ENCODE measurements at places on chromosomes 11 and 22.
A peak's percentile ranks its signal among the peaks of the same experiment; 100 is the strongest.

DNA sequence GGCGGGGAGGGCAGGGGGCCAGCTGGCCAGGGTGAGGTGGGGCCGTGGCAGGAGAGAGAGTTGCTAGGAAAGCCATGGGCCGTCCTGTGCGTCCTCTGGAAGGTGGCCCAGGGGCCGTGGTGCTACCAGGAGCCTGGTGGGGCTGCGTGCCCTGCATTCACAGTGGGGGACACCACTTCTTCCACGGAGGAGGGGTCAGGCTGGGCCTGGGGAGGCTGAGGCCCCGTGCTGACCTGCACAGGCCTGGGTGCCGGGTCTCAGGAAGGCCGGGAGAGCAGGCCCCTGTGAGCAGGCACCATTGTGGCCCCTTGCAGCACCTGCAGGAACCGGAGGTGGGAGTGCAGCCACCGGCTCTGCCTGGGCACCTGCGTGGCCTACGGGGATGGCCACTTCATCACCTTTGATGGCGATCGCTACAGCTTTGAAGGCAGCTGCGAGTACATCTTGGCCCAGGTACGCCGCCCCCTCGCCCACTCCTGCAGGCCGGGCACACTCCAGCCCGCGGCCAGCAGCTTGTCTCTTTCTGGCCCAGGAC, 12.0 kb downstream of the MUC5B start:
- DNase-seq: no peak

- DNase-seq: peak; percentile 89
Observed at GRCh38 chr11:47355283-47356128, 3.0 kb upstream of the MYBPC3 start.

GRCh38 chr11:73189723-73190556, 28.1 kb upstream of the P2RY2 start:
- DNase-seq: no peak

DNA sequence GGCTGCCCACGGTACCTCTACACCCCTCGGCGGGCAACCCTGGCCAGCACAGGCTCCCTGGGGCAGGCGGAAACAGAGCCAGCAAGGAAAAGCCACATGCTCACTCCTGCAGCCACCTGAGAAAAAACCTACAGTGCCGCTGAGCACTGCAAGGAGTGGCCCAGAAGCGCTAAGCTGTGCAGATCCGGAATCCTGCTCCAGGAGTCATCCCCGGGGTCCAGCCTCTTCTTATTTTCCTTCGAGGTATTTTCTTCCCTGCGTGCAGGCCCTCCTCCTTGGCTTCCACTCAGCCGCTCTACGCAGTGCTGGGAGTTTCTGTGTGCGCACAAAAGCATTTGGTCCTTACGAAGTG, 81.0 kb downstream of the TRMU start:
- no peak for DNase-seq

- peak; percentile 20 for DNase-seq
Observed at GRCh38 chr11:65262381-65262680, 569 bp downstream of the POLA2 start.

DNA sequence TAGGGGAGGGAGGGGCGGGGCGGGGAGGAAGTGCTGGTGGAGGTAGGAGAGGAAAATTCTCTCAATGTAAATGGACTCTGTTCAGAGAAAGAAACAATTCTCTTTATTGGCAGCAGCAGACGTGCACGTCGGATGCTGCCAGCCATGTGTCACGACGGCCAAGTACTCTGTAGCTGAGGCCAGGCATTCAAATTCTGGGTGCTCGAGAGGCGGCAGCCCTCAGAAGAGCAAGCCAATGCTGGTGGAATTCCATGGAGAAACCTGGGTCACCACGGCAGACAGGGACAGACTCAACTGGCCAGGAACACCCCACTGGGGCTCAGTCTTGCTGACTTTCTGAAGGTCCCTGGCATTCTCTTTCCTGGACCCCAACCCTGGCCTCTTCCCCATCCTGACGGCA, 90.8 kb downstream of the ABTB2 start:
- no peak for DNase-seq

- no peak for DNase-seq
Observed at GRCh38 chr11:133936136-133936535, 20.6 kb downstream of the IGSF9B start.

DNA sequence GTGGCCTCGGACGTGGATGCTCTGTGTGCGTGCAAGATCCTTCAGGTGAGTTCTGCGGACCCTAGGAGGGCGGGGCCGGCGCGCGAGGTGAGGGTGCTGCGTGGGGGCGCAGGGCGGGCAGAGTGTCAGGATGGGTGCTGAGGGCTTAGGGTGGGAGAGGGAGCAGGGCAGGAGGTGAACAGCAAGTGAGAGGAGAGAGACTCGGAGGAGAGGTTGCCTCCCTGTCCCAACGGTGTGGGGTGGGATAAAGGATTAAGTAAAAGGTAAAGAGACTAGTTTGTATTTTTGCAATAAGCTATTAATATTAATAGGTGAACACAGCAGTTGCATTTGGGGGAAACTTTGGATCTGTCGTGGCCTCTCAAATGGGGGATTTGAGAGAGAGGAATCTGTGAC, 451 bp downstream of the CDC45 start:
- DNase-seq: no peak

GRCh38 chr11:76007166-76007565, 192.2 kb downstream of the UVRAG start:
- DNase-seq: no peak

DNA sequence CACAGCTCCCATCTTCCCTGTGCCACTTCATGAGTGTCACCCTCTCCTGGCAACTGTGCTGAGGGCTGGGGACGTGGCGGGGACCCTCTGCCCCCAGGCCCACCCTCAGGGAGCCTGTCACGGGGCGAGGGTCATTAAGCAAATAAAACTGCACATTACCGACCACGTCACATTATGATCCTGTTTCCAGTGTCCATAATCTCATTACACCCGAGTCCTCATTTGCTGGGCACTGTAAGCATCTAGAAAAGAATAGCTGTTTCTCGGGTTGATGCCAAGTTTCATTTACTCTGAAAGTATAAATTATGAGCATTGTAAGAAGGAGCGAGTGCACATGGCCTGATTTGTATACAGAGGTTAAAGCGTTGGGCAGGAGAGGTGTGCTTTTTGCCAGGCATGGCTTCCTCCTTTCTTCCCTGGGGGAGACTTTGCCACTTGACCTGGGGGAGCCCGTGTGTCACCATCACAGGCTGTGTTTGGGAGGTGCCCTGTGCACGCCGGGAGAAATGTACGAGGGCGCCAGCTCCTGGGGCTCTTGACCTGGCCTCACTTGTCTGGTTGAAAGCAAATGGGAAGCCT, 50.5 kb downstream of the LRP5 start:
- no peak for DNase-seq

GRCh38 chr11:1667121-1667850, 29.7 kb upstream of the KRTAP5-6 start:
- DNase-seq: no peak

GRCh38 chr22:45817745-45818423, 146.2 kb downstream of the ATXN10 start:
- DNase-seq: peak; percentile 16
